Fibroblast of lung (primary cell): ENCODE measurements at places on chromosomes 2 and 18.

GRCh38 chr2:206783718-206784117 lies 18.3 kb downstream of the FASTKD2 start:
- no peak overlapping the region for H3K27ac ChIP-seq
- DNase-seq: no peak
- peaks cover 6% of the 10 kb centered on the region for H3K36me3 ChIP-seq

- no peak overlapping the region for H3K27ac ChIP-seq
- no peak overlapping the region for H3K4me3 ChIP-seq
- no peaks in the 10 kb centered on the region for H3K36me3 ChIP-seq
- H3K27me3 ChIP-seq: no peaks in the 10 kb centered on the region
- no peak for DNase-seq
These were observed 74.0 kb downstream of the AGAP1 start for GRCh38 chr2:235567842-235568241.

DNA sequence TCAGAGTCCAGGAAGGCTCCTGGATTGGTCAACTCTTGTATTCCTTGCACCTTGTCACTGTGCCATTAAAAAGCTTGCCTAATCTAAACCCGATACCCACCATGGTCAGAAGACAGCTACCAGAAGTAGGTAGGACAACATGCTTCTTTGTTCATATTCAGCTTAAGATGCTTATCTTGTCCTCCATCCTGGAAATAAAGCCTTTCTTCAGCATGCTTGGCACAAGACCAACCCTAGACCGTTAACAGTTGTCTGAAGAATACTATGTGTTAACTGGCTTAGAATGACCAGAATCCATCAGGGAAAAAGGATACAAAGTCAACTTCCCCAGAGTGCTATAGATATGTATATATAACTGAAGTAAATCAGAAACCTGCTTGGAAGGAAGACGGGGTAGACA lies 193.9 kb downstream of the ZRANB3 start:
- DNase-seq: no peak
- no peaks in the 10 kb centered on the region for H3K4me1 ChIP-seq
- no peaks in the 10 kb centered on the region for H3K36me3 ChIP-seq
- no peaks in the 10 kb centered on the region for H3K27me3 ChIP-seq
- H3K27ac ChIP-seq: no peak overlapping the region

DNA sequence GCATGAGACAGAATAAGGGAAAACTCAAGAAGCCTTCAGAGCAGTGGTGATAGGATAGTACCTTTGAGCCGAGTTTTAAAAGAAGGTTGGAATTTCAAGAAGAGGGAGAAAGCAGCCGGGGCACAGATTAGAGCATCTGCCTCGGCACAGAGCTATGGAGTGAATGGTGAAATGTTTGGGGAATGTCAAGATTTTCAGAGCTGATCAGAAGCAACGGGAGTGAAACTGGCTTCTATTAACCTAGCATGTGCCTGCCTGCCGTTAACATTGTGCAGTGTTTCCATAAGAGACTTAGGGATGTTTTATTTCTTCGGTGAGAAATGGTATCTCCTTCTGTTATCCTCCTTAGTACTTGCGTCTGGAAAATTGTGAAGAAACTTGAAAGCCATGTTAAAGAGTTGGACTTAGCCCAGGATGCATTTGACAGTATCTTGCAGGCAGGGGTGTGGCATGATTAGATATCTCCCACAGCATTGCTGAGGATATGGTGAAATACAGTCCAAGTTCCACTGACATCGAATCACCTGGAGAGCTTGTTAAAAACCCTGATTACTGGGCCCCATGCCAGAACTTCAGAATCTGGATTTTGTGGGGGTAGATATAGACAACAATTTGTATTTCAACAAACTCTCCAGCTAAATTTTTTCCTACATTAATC lies 96.8 kb upstream of the PPP1CB start:
- no peak for DNase-seq
- no peak overlapping the region for H3K27ac ChIP-seq
- no peaks in the 10 kb centered on the region for H3K27me3 ChIP-seq
- H3K4me3 ChIP-seq: no peak overlapping the region

GRCh38 chr2:67156796-67157195 lies 240.3 kb upstream of the ETAA1 start:
- no peaks in the 10 kb centered on the region for H3K27me3 ChIP-seq
- no peak overlapping the region for H3K4me3 ChIP-seq
- no peak for DNase-seq

DNA sequence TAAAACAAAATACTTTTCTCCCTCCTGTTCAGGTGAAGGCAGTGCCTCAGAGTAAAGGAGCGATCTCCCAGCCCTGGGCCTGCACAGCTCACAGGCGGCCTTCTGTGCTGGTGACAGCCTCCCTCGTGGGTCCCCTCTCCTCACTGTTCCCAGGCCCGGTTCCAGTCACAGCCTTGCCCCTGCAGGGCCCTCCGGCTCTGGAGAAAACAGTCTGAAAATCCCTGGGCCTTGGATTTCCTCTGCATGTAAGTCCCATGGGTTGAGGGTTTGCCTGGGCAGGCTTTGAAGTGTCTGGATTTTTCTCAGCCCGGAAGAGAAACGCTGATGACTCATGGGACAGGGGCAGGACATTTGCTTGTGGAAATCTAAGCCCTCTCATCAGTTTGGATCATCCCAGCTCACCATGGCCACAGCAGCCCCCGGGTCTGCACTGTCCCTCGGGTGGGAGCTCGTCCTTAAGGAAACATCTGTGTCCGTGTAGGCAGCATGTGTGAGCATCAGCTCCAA lies 186.1 kb upstream of the RAB12 start:
- no peaks in the 10 kb centered on the region for H3K36me3 ChIP-seq
- H3K4me1 ChIP-seq: no peaks in the 10 kb centered on the region
- H3K27me3 ChIP-seq: no peaks in the 10 kb centered on the region
- peak; percentile 14 for DNase-seq
- no peak overlapping the region for H3K27ac ChIP-seq

- no peaks in the 10 kb centered on the region for H3K4me1 ChIP-seq
- H3K27me3 ChIP-seq: no peaks in the 10 kb centered on the region
- no peak for DNase-seq
- H3K27ac ChIP-seq: no peak overlapping the region
- no peak overlapping the region for H3K4me3 ChIP-seq
- no peaks in the 10 kb centered on the region for H3K36me3 ChIP-seq
These were observed 171.9 kb downstream of the GALNT1 start for GRCh38 chr18:35753306-35753910.

GRCh38 chr2:111897924-111898702 lies at the start of gene MERTK:
Gene MERTK, plus strand, starts transcription at chr2:111898607. Its CDS starts 129 bp downstream, at chr2:111898736.
- H3K27ac ChIP-seq: no peak within 1 kb of the TSS
- H3K4me1 ChIP-seq: peaks cover 2% of the 10 kb centered on the region
- H3K36me3 ChIP-seq: no peaks in the 10 kb centered on the region
- peak; percentile 87 for DNase-seq

DNA sequence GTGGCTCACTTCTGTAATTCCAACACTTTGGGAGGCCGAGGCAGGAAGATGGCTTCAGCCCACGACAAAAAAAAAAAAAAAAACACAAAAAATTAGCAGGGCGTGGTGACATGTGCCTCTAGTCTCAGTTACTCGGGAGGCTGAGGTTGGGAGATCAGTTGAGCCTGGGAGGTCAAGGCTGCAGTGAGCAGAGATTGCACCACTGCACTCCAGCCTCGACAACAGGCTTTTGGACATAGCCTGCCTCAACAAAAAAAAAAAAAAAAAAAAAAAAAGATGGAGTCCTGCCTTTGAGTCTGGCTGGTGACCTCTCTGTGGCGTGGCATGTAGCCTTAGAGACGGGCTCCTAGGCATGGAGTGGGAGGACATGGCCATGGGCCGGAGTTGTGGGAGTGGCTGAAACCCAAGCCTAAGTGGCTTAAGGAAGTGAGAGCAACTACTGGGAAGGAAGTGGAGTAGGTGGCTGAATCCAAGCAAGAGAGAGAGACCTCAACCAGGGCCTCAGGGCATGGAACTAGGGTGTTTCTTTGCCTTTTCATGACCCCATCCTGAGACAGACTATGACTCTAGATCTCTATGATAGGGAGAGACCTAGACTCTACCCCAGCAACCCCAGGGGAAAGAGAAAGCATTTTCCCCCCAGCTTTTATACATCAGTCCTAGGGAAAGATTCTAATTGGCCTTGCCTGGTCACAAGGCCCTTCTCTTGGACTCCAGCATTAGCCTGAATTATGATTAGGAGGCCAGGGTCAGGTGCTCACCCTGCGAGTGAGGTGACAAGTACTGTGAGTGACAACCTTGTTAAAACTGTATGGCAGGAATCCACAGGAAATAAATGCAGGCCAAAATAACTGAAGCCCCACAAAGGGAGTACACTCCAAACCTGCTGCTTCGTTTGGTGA lies 34.2 kb downstream of the NPAS2 start:
- no peaks in the 10 kb centered on the region for H3K27me3 ChIP-seq
- H3K27ac ChIP-seq: no peak overlapping the region
- DNase-seq: no peak
- H3K4me1 ChIP-seq: peaks cover 11% of the 10 kb centered on the region
- H3K36me3 ChIP-seq: no peaks in the 10 kb centered on the region
- H3K4me3 ChIP-seq: no peak overlapping the region

GRCh38 chr18:54284981-54285785 lies 15.9 kb downstream of the POLI start:
- no peak overlapping the region for H3K27ac ChIP-seq
- H3K27me3 ChIP-seq: no peaks in the 10 kb centered on the region
- H3K4me1 ChIP-seq: no peaks in the 10 kb centered on the region
- DNase-seq: peak; percentile 79

- no peaks in the 10 kb centered on the region for H3K36me3 ChIP-seq
- no peak overlapping the region for H3K4me3 ChIP-seq
- H3K4me1 ChIP-seq: no peaks in the 10 kb centered on the region
- H3K27ac ChIP-seq: no peak overlapping the region
- DNase-seq: no peak
These were observed 129.0 kb downstream of the CAMKMT start for GRCh38 chr2:44490726-44491125.

- no peaks in the 10 kb centered on the region for H3K36me3 ChIP-seq
- H3K4me3 ChIP-seq: no peak overlapping the region
- no peaks in the 10 kb centered on the region for H3K27me3 ChIP-seq
- no peaks in the 10 kb centered on the region for H3K4me1 ChIP-seq
- no peak overlapping the region for H3K27ac ChIP-seq
- no peak for DNase-seq
These were observed 313.7 kb upstream of the MGAT5 start for GRCh38 chr2:133940134-133940533.

GRCh38 chr18:34345738-34346137 lies 121.0 kb upstream of the NOL4 start:
- no peak overlapping the region for H3K27ac ChIP-seq
- H3K36me3 ChIP-seq: no peaks in the 10 kb centered on the region
- no peak for DNase-seq
- H3K4me3 ChIP-seq: no peak overlapping the region
- H3K27me3 ChIP-seq: no peaks in the 10 kb centered on the region
- H3K4me1 ChIP-seq: peaks cover 2% of the 10 kb centered on the region

DNA sequence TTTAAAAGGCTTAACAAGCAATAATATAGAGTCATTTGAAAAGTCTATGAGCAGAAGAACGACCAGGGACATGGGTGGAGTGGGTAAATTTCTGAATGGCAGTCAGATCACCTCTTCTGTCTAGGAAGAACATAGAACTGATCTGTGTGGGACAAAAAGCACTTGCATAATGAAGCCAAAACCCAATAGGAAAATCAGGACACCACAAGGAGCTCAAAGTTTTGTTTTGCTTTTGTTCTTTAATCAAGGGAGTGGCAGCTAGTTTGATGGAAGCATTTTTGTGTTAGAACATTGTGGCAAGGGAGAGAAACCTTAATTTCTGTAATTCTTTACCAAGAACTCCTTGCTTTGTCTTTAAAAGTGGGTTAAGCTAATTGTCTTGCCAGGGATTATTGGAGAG lies 240.2 kb upstream of the TANK start:
- peak overlapping the region; percentile 84 for H3K27ac ChIP-seq
- H3K4me3 ChIP-seq: no peak overlapping the region
- DNase-seq: no peak
- H3K27me3 ChIP-seq: no peaks in the 10 kb centered on the region

DNA sequence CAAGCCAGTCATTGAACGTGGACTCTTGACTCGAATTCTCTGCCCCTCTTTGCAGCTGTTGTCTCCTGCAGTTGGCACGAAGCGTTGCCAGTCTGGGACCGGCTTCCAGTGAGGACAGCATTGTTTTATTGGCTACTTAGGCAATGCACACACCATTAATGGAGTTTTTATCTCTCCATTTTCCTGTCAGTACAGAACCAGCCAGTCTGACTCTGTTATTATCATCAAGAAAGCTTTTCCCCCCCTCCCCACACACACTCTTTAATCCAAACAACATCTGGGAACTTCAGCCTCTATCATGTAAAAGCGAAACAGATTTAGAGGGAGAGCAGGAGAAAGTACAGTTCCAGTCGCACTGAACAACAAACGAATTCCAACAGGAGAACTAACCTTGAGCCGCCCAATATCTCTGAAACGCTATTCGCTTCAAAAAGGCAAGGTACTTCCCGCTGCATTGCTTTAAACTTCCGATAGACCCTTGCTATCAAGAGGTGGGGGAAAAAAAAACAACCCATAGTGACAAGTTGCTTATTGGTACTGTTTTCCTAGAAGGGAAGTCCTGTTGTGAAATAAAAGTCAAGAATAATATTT lies 38.2 kb downstream of the ACVR1 start:
- H3K4me1 ChIP-seq: peaks cover 23% of the 10 kb centered on the region
- H3K27me3 ChIP-seq: no peaks in the 10 kb centered on the region
- H3K36me3 ChIP-seq: no peaks in the 10 kb centered on the region
- peak; percentile 66 for DNase-seq
- H3K27ac ChIP-seq: peak overlapping the region; percentile 85
